ENCODE measurements at places on chromosomes 11 and 22.
A peak's percentile ranks its signal among the peaks of the same experiment; 100 is the strongest.

GRCh38 chr11:132455044-132455443 is 1077.3 kb downstream of the OPCML start:
- DNase-seq, result no peak

DNA sequence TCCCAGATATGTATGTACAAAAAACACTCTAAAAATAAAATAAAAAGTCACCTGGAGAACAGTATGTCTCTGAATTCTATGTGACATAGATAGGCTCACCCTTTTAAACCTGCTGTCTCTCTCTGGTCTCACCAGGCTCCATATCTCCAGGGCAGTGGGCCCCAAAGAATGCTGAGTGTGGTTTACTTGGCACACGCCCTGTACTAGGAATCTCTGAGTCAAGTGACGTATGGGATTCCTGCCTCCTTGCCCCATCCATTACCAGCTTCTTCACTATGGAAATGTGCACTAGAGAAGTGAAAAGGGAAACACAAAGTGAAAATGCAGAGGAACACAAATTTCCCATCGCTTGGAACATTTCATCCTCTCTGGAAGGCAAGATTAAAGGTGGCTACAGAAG is 722.2 kb upstream of the TENM4 start:
- peak; percentile 75 for DNase-seq

DNA sequence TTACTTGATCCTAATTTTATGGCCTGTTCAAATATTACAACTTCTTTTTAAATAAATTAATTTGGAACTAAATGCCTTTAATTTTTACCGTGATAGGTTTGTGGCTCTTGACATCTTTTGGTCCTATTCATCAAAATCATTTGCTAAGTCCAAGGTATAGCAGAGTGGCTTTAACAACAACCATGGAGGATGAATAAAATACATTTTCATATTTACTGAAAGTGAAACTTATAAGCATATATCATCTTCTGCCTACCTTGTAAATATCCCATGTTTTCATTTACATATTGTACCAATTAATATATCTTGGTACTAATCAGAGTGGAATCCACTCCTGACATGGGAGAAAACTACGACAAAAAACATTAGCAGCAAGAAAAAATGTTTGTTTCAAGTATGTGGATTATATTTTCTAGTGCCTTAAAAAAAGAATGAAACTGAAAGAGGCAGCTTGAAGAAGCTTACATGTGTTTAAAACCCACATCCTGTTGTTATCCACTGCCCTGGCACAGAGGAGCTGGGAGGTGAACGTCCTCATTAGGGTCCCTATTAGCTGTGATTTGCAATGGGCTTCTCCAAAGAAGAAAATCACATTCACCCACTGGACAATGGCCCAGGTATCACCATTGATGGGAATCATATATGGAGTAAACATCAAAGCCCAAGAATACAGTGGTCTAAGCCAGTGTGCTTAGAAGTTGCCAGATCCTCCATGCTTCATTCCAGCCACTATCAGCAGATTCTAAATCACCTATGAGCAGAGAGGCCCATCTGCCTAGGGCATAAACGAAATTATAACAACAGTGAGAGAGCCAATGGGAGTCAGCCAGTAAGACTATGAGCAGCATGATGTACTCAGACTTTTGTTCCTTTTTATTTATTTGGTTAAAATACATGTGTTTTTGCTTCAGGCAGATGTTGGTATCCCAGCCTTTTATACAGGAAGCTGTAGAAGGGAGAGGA is 84.7 kb downstream of the MAML2 start:
- peak; percentile 44 for DNase-seq

- no peak for DNase-seq
Observed at GRCh38 chr11:80816454-80816847, 1375.6 kb upstream of the TENM4 start.

- peak; percentile 68 for DNase-seq
Observed at GRCh38 chr22:41512421-41513194, 31.7 kb downstream of the POLR3H start.

GRCh38 chr22:50296658-50297490 is 10.6 kb downstream of the PLXNB2 start:
- DNase-seq, result no peak

DNA sequence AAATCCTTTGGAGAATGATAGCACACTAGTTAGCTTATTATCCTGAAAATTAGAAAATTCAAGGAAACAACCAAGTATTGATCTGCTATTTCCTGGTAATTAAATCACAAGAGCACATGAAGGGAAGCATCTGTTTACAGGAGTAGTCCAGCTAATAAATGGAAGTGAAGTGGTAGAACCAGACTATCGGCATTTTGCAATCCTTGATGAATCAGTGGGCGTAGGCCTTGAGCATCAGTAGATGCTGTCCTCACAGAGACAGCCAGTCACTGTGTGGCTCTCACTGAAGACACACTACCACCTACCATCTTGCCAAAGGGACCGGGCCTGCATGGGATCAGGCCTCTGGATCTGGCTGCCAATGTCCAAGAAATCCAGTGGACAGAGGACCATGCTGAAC is 69.8 kb downstream of the FBLN1 start:
- no peak for DNase-seq

DNA sequence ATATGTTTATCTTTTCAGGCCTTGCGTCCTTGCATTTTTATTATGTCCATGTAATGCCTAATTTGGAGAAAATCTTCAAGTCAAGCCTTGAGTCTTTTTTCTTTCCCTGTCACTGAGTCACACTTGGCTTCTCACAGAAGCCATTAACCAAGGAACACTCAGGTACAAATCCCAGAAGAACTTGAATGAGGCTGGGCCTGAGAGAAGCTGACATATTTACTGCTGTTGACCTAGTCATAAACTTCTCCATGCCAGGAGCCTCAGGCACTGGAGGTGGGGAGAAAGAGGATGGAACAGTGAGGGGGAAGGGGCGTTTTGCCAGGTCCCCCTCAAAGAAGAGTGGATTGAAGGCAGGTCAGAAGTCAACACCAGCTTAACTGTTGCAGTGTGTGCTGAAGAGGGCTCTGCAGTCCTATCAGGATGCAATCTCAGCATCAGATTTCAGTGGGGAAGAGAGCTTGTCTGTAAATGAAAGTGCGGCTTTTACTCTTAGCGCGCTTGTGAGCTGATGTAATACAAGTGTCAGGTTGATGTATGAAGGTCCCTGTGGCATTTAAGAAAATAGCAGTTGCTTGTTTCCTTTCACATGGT is 526.0 kb downstream of the ETS1 start:
- peak; percentile 30 for DNase-seq

Measured in kidney tubule cell (primary cell).